Fibroblast of mammary gland (primary cell): ENCODE measurements at places on chromosomes 3 and 15.

DNA sequence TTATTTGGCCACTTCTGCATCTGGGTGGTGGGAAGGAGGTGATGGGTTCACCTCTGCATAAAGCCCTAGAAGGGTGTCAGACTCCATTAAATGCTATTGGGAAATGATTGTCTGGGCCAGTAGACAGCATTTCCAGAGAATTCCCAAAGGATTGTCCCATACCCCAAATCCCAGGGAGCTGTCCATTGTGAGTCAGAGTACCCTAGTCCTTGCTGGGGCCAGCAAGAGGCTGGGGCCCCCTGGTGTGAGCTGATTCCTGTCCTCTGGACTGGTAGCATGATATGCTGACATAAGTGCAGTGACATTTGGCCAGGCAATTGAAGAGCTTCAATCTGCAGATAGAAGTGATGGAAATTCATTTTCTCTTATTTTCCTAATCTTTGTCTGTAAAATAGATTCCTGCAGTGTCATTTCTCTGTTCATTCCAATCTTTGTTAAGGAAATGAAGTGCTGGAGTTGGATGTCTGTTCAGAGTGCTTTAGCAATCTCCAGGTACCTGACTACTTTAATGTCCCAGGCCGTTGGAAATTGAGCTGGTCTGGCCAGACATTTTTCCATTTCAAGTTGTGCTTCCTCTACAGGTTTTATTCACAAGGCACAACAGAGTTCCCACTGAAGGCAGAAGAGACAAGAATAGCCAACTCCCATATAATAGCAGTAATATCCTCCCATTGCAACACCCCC, 91.2 kb downstream of the RPLP1 start:
- no peak for DNase-seq

GRCh38 chr3:54366839-54367238, 244.5 kb downstream of the CACNA2D3 start:
- DNase-seq = no peak

GRCh38 chr3:55797775-55798174, 310.7 kb upstream of the WNT5A start:
- DNase-seq = no peak

- no peak for DNase-seq
Observed at GRCh38 chr3:25982756-25983155, 192.9 kb downstream of the OXSM start.

GRCh38 chr3:155701882-155702465, 42.9 kb downstream of the PLCH1 start:
- DNase-seq = peak; percentile 65

DNA sequence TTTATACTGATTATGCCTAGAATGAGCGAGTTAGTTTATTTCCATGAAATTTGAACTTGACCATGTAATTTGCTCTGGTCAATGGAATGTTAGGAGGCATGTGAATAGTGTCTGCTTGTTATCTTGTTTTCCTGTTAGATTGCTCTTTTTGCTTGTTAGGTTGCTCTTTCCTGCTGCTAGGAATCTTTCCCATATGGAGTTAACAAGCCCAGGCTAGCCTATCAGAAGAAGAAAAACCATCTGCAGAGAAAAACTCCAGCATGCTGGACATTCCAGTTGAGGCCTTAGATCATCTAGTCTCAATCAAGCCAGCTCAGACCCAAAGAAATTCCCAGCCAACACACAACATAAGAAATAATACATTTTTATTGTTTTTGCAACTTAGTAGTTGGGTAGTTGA, 470.2 kb upstream of the AGTR1 start:
- no peak for DNase-seq

GRCh38 chr3:151908399-151908798, 35.0 kb downstream of the SUCNR1 start:
- no peak for DNase-seq

GRCh38 chr3:19077388-19077787, 70.9 kb upstream of the KCNH8 start:
- no peak for DNase-seq

- no peak for DNase-seq
Observed at GRCh38 chr3:140165781-140166180, 230.8 kb downstream of the CLSTN2 start.

DNA sequence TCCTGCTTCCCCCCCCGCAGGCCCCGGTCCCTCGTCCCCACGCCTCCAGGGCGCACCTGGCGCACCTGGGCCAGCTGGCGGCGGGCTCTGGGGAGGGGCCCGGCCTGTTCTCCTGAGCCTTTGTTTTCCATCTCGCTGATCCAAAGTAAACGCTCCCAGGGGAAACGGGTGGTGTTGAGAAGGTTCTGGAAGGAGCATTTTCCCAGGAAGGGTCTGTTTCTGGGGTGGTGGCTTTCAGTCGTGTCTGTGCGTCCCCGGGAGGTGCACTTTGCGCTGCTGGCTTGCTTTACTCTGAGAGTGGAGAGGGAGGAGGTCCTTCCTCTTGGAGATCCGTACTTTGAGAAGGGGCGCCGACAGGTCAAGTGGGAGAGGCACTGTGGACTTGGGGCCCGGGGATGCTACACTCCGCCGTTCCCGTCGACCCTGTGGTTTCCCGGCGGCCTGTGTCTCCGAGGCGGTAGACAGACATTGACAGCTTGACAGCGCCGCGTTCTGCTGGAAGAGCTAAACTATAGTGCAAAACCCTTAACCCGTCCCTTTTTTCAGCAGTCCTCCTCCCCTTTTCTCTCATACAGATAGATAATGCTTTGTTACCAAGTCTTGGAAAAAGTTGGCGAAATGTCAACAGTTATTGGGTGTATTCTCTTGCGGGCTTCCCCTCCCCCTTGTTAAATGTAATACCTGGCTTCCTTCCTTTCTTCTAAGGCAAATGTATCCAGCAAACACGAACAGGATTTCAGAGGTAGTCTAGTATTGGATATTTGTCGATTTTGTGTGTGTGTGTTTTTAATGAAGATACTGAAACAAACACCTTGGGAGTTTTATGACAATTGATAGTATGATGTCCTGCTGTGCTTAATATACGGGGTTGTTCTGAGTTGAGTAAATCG, 6.5 kb downstream of the TPM1 start:
- peak; percentile 47 for DNase-seq

DNA sequence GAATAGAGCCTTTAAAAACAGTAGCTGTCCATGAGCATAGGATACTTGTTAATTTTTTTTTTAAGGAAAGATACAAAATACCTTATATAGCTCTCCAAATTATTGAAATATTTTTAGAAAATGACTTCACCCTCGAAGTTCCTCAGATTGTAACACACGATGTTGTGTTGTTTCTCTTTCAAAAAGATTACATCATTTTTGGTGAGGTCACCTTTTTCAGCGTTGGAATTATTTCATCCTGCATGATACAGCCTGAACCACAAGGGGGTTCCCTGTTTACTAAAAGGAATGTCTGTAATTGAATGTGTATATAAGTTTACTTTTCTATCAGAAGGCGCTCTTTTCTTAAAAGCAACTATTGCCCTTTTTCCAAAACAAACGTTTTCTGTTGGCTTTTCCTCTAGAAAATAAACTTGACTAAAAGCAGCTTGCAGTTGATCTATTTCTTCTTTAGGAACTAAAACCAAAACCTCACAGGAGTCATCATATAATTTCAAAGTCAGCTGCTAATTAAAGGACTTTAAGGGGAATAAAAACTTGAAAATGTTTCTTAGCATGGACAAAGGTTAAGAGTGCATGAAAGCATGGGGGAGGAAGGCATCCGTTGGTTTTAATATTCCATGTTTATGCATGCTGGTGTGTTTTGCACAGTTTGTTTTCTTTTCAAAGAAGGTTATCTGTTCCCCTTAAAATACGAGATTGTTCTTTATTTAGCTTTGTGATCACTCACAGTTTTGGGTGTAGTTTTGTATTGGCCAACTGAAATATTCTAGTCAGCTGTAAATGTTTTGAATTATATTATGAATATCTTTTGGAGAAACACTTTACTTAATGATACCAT, 29.4 kb downstream of the LYSMD4 start:
- peak; percentile 92 for DNase-seq

DNA sequence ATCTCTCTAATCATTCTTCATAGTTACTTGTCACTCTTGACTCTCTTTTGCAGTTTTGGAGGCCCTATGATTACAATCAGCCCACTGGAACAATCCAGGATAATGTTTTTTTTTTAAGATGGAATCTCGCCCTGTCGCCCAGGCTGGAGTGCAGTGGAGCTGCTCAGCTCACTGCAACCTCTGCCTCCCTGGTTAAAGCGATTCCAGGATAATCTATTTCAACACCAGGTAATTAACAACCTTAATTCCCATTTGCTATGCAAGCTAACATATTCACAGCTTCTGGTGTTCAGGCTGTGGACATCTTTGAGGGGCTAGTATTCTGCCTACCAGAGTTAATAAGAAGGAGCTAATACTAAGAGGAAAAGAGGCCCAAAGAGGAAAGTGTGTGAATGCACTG, 1.1 kb upstream of the BLOC1S6 start:
- no peak for DNase-seq
